ENCODE measurements at places on chromosomes 11 and 22. TPM values are rescaled to one million over a fixed set of nuclear protein-coding genes. Genes with fewer than 3 reads are reported as not detected.

DNA sequence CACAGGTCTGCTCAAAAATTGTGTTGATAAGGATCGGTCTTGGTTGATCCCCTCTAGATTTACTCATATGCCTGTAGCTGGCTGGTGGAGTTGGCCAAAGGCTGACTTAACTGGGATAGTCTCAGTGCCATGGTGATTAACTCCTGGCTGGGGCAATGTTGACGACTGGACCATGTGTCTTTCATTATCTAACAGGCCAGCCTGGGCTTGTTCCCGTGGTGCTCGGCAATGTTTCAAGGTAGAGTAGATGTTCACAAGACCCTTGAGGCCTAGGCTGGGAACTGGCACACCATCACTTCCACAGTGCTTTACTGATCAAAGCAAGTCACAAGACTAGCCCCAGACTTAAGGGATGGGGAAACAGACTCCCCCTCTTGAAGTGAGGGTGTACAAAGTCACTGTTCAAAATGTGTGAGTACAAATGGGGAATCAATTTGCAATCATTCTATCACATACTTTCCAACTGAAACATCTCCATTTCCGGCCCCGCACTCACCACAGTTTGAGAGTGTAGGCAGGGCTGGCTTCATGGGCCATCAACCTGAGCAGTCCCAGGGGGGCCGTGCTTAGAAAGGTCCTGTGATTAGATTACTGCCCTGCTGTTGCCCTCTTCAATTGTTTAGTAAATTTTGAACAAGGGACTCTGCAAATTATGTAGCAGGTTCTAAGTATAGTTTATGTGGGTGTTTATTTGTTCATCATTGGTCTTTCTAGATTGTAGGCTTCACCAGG, 240.8 kb downstream of the NELL1 start:
- DNase-seq = no peak

Gene OR8D1
- total RNA-seq = not detected

Gene SMC1B
- not detected for total RNA-seq

- DNase-seq = no peak
Measured at GRCh38 chr11:6608726-6609501, 3.1 kb downstream of the TAF10 start.

DNA sequence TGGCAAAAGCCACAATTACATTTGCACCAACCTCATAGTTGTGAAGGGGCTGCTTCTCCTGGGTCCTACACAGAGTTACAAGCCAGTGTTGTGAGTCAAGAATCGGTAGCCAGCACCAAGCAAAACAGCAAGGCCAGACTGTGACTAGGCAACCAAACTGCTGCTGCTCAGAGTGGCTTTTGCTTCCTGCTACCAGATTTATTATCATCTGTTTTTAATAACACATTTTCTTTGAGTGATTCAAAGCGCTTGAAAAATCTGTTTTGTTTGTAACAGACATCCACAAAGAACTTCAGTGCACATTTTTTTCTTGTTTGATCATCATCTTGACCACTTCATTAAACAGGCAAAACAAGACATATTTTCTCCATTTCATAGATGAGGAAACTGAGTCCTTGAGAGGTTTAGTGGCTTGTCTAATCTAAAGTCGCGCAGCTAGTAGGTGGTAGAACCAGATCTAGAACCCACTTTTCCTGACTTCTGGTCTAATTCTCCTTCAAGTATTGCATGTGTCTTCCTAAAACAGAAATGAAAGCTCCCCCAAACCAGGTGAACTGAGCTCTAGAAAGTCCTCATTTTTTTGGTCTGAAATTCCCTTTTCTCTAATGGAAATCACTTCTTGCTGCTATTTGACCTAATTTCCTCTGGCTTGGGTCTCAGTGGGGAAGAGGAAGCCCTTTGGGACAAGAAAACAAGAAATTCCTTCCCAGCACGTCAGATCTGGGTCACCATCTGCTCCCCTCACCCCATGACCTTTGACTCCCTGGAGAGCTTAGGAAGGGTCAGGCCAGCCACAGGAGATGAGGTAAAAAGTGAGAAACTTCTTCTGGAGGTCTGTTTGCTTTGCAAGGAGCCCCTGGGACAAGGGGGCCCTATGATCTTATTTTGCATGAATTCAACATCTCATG, 39.9 kb downstream of the CWC15 start:
- DNase-seq = peak; percentile 6

DNA sequence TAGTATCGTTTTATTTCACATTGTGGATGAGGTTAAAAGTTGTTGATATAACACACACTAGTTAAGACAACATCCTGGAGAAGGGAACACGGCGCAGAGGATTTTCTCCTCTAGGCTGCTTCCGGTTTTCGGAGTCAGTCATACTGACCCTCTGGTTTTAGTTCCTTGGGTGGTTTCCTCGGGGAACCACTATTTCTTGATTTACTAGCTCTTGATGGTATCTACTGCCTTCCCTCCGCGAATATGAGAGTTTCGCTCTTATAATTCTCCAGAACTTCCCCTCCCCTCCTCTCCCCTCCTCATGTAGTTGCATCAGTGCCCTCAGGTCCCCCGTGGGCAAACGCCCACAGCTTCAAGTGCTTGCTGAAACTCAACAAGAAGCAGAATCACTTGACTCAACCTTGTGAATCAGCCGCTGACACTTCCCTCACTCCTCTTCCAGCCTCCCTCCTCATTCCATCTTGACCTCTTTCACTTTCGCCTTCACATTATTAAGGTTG, 15.9 kb upstream of the APOBEC3A start:
- DNase-seq = no peak

Gene C22orf31
- not detected for total RNA-seq

Gene CADM1
- not detected for total RNA-seq

- DNase-seq = no peak
Measured at GRCh38 chr22:24871611-24872205, 65.7 kb downstream of the SGSM1 start.

DNA sequence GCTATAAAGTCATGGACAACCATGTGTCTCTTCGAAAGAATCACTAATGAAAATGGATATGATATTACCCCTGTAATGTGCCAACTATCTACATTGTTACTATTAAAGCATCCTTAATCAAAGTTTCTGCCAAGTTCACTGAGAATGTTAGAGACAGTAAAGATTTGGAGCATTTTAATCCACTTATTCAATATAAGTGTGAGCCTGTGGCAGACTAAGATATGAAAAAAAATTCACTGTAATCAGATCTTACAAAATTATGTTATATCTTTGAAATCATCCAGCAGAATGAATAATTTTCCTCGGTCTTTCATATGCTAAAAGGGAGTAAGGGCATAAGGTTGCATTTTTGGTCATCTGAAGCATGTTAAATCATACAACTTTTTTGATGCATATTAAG, 49.9 kb downstream of the MAML2 start:
- DNase-seq = no peak

Gene CRYBA4
- total RNA-seq = not detected

- no peak for DNase-seq
Measured at GRCh38 chr11:8544807-8545206, 49.2 kb downstream of the STK33 start.

Gene SCO2
- 5.0 TPM for total RNA-seq
